ENCODE measurements at places on chromosomes 16 and 17.

GRCh38 chr16:1182316-1182671, 29.4 kb downstream of the CACNA1H start:
- no peak for DNase-seq

- DNase-seq = no peak
Observed at GRCh38 chr16:82995286-82995923, 368.6 kb downstream of the CDH13 start.

DNA sequence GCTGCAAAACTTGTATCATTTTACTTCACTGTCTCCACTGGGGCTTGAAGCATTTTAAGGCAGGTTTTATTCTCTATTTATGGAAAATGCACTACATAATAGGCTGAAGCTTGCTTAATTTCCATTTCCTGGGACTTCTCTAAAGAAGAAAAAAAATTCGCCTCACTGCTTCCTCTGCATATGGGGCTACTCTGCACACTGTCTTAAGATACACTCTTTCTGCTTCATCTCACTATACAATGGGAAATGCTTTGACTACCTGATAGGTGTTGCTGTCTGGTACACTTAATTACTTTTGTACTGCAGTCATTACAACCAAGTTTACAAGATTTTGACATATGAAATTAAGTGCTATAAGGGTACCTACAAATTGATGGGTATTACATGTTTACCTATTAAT, 466.0 kb downstream of the KCNJ18 start:
- DNase-seq = no peak

DNA sequence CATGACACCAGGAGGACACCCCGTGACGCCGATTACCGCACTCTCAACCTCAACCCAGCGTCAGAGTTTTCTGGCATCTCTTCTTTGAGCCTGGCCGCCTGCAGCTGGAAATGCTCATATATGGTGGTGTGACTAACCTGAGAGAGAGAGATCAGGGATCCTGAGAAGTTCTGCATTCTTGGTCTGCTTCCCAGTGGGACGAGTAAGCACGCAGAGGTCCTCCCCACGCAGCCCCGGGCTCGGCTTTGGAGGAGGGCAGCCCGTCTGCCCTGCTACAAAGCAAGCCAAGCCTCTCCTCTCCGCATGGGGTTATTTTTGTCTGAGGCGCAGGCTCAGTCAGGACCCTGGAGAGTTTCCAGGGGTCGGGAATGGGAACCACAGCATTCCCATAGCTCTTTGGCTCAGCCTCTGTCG, 16.5 kb downstream of the CRISPLD2 start:
- no peak for DNase-seq

- DNase-seq = no peak
Observed at GRCh38 chr17:27956601-27957445, 63.7 kb upstream of the LYRM9 start.

GRCh38 chr17:6660101-6660500, 8.5 kb downstream of the C17orf100 start:
- DNase-seq = no peak

DNA sequence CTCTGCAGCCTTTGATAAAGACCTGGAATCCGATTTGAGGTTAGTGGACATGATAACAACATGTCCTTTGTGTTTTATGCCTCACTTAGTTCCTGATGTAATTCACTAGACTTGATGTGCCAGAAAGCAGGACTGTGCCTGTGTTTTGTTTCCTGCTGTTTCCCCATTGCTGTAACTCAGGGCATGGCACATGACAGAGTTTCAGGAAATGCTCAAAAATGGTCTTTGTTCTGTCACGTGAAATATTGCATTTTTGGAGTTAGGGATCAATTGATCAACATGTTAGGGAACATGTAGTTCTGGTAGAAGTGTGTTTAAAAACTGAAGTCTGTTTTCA, 32.8 kb downstream of the DHX38 start:
- no peak for DNase-seq

DNA sequence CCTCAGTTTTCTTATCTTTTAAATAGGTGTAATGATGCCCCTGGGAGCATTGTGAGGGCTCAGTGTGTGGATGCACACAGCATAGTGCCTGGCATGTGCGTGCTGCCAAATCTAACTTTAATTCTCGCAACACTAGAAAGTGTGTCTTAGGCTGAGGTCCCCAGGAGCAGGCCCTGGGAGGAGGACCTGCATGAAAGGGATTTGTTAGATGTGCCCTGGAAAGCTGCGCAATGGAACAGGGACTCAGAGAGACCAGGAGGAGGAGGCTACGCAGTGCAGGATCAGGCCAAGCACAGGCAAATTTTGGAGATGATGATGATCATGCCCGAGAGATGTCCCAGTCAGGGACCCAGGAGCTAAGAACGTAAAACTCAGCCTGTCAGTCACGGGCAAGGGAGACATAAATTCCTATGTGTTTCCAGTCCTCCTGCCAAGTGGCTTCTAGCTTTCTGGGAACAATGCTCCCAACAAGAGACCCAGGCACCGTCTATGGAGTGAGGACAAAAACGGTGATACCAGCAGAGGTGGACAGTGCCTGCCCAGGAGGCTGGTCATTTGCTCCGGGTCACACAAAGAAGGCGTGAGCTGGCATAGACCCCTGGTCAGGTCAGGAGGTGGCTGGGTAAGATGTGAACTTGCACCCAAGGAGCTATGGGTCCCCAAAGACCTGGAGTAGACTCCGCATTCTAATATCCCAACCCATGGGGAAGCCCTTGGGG, 352.2 kb upstream of the TNRC6C start:
- no peak for DNase-seq

GRCh38 chr17:68248199-68248825, 469 bp downstream of the AMZ2 start:
- DNase-seq = no peak

DNA sequence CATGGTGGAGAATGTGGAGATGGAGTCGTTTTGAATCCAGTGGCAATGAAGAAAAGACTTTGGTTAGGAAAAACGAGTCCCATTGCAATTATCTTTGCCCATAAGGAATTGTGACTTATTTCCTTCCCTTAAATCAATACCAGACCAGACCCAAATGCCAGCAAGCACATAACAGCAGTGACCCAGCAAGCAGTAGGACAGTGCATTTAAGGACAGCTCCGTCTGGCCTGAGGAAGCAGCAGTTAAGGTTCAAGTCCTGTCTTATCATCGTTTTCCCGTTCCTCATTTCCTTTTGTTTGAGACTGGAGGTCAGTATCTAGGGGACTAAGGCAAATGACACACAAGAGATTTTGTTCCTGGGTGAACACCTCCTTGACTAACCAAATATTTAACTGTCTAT, 74.6 kb upstream of the FAM20A start:
- DNase-seq = no peak

- no peak for DNase-seq
Observed at GRCh38 chr17:6995500-6996255, at the start of gene ALOX12. ALOX12 (plus strand) TSS chr17:6996049; CDS start chr17:6996118, 69 bp downstream.

DNA sequence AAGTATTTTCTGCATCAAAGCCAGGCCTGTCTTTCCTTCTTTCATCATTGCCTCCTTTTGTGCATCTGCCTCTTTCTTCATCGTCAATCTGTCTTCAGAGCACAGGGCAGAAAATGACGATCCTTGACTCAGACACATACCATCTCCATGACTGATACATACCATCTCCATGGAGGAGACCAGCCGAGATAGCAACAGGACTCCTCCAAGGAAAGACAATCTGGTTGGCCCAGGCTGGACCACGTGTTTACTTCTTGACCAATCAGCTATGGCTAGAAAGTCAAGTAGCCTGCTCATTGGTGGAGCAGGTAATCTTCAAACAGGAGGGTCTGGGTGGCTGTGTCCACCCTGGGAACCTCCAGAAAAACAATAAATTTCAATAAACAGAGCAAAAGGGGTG, 164.6 kb downstream of the CPPED1 start:
- no peak for DNase-seq

Data from NCI-H2029 treated with DMSO at 0.1 percent for 48 hours (cell line).